ENCODE measurements at places on chromosomes 5 and 9. TPM values are rescaled to one million over a fixed set of nuclear protein-coding genes. Genes with fewer than 3 reads are reported as not detected.
A peak's percentile ranks its signal among the peaks of the same experiment; 100 is the strongest.

Gene PSMB7
- polyA plus RNA-seq, result 148 TPM

Gene SPATA31A3
- not detected for polyA plus RNA-seq

Gene RLN2
- polyA plus RNA-seq, result 0.22 TPM

Gene ARHGEF37
- 4.5 TPM for polyA plus RNA-seq

Gene OMD
- 0.85 TPM for polyA plus RNA-seq

Gene UBTD2
- polyA plus RNA-seq, result 43.6 TPM

Gene TIGD6
- 5.4 TPM for polyA plus RNA-seq

Gene KLF4
- 100 TPM for polyA plus RNA-seq

Gene FOXD1
- 0.04 TPM for polyA plus RNA-seq

- H3K27me3 ChIP-seq, result no peaks in the 10 kb centered on the region
- no peaks in the 10 kb centered on the region for H3K36me3 ChIP-seq
- peaks cover 10% of the 10 kb centered on the region for H3K4me1 ChIP-seq
- no peak overlapping the region for H3K4me3 ChIP-seq
- H3K27ac ChIP-seq, result no peak overlapping the region
Measured at GRCh38 chr9:112011051-112011620, 114.5 kb downstream of the UGCG start.

GRCh38 chr5:122844910-122845228 is 544 bp upstream of the SNX24 start:
- peak overlapping the region; percentile 87 for H3K4me3 ChIP-seq
- H3K4me1 ChIP-seq, result peaks cover 7% of the 10 kb centered on the region
- no peaks in the 10 kb centered on the region for H3K36me3 ChIP-seq
- DNase-seq, result no peak

- no peak for DNase-seq
- H3K27me3 ChIP-seq, result peaks cover 66% of the 10 kb centered on the region
- no peak overlapping the region for H3K27ac ChIP-seq
Measured at GRCh38 chr5:10564838-10565784, 1.2 kb downstream of the ANKRD33B start.

DNA sequence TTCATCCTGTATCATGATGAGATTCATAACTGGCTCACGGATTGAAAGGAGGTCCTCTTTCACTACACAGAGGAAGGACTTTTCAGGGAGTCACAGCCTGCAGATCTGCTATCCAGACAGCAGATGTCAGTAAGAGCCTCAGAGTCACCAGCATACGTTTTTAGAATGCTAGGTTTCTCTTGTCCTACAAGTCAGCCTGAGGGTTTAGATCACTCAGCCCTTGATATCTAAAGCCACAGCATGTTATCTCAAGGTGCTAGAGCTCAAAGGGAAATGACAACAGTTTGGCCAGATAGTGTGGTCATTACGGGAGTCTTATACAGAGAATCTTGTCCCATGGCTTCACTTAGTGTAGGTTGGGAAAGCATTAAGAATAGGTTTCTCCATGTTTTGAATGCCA is 30.9 kb upstream of the SLC46A2 start:
- H3K4me3 ChIP-seq, result no peak overlapping the region
- H3K36me3 ChIP-seq, result no peaks in the 10 kb centered on the region
- H3K4me1 ChIP-seq, result peaks cover 16% of the 10 kb centered on the region
- H3K27me3 ChIP-seq, result peaks cover 11% of the 10 kb centered on the region

- no peak overlapping the region for H3K4me3 ChIP-seq
- no peak overlapping the region for H3K27ac ChIP-seq
- H3K36me3 ChIP-seq, result no peaks in the 10 kb centered on the region
- no peaks in the 10 kb centered on the region for H3K4me1 ChIP-seq
- H3K27me3 ChIP-seq, result no peaks in the 10 kb centered on the region
Measured at GRCh38 chr5:60332244-60333004, 367.5 kb downstream of the DEPDC1B start.

- no peak overlapping the region for H3K27ac ChIP-seq
- H3K27me3 ChIP-seq, result no peaks in the 10 kb centered on the region
- DNase-seq, result no peak
- no peaks in the 10 kb centered on the region for H3K4me1 ChIP-seq
Measured at GRCh38 chr5:80871541-80871961, 88.6 kb upstream of the RASGRF2 start.

DNA sequence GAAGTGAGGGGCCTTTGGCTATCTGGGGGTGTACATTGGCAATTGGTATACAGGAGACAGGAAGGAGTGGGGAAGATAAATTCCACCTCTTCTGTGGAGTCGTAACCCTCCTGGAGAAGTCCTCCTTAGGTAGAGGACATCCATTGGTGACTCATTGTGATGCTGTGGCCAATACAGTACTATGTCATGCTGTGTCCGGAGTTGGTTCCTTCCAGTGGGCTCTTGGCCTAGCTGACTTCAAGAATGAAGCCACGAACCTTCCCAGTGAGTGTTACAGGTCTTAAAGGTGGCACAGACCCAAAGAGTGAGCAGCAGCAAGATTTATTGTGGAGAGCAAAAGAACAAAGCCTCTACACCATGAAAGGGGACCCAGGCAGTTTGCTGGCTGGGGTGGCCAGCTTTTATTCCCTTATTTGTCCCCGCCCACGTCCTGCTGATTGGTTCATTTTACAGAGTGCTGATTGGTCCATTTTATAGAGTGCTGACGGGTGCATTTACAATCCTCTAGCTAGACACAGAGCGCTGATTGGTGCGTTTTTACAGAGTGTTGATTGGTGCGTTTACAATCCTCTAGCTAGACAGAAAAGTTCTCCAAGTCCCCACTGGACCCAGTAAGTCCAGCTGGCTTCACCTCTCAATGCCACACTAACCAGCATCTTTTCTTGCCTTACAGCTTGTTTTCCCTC is 37.3 kb upstream of the FBP1 start:
- DNase-seq, result no peak
- peaks cover 4% of the 10 kb centered on the region for H3K4me1 ChIP-seq
- no peaks in the 10 kb centered on the region for H3K36me3 ChIP-seq
- H3K4me3 ChIP-seq, result no peak overlapping the region

DNA sequence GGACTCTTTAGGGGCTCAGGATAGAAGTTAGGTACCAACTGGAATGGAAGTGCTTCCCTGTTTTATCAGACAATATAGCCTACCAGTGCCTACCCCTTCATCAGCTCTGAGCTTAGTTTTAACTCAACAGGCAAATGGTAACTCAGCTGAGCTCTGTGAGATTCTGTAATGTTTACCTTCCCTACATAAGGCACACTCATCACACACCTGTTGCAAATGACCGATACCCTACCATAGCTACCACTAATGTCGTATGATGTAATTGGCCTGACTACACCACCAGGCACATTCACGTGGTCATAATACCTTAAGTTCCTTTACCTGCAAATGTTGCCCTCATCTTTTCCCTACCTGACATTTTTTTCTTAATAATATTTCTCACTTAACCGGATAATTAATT is 254.8 kb downstream of the ADGRV1 start:
- no peaks in the 10 kb centered on the region for H3K36me3 ChIP-seq
- no peak overlapping the region for H3K4me3 ChIP-seq
- no peak overlapping the region for H3K27ac ChIP-seq
- H3K27me3 ChIP-seq, result no peaks in the 10 kb centered on the region
- no peaks in the 10 kb centered on the region for H3K4me1 ChIP-seq

- no peaks in the 10 kb centered on the region for H3K36me3 ChIP-seq
- no peaks in the 10 kb centered on the region for H3K27me3 ChIP-seq
- no peak overlapping the region for H3K27ac ChIP-seq
- DNase-seq, result no peak
Measured at GRCh38 chr5:78534148-78534904, 114.2 kb downstream of the LHFPL2 start.

DNA sequence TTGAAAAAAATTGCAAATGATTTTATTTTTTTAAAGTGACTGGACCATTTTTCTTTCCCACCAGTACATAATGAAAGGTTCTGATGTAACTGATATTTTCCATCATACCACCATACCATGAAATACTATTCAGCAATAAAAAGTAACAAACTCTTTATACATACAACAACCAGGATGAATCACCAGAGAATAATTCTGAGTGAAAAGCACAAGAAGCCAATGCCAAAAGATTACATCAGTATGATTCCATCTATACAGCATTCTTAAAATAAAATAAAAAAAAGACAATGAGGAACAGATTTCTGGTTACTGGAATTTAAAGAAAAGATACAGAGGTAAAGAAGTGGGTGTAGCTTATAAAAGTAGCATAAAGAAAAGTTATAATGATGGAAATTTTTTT is 423.7 kb upstream of the ST8SIA4 start:
- no peaks in the 10 kb centered on the region for H3K27me3 ChIP-seq
- no peaks in the 10 kb centered on the region for H3K4me1 ChIP-seq
- no peak for DNase-seq
- H3K27ac ChIP-seq, result no peak overlapping the region
- no peaks in the 10 kb centered on the region for H3K36me3 ChIP-seq
- no peak overlapping the region for H3K4me3 ChIP-seq

DNA sequence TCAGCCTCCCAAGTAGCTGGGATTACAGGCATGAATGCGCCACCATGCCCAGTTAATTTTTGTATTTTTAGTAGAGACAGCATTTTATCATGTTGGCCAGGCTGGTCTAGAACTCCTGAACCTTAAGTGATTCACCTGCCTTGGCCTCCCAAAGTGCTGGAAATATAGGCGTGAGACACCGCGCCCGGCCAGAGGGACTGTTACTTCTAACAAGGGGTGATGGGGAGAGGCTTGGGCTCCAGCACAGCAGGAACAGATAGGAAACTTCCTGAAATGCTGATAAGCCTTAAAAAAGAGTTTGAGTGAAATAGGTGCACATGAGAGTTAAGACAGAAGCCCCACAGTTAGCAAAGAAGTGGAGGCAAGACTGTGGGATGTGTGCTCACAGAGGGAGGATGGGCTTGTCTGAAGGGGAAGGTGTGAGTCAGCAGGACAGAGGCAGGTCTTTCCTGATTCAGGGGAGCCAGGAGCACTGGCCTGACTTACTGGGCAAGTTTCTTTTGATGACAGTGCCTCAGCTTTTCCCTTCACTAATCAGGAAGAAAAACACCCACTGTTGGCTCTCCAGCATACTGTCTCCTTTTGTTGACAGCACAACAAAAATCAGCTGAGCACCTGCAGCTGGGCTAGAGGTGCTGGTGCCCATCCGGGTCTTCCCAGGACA is 68.4 kb downstream of the RAD23B start:
- H3K36me3 ChIP-seq, result no peaks in the 10 kb centered on the region
- DNase-seq, result no peak
- no peaks in the 10 kb centered on the region for H3K4me1 ChIP-seq
- no peak overlapping the region for H3K4me3 ChIP-seq
- H3K27ac ChIP-seq, result no peak overlapping the region
- H3K27me3 ChIP-seq, result no peaks in the 10 kb centered on the region

DNA sequence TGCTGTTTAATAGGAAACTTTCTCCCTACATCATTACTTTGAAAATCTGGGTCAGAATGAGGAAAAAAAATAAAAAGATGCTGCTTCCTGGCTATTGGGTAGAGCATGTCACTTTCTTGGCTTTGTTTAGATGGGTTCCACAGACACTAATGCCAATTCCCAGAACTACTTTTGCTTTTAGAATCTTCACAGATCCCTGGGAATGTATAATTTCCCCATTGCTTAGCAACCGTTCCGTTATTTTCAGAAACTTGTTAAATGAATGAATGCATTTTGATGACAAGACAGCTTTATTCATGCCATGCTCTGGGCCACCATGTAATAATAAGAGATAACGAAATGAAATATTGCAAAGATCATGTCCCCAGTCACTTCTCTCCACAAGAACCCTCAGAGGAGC is 126.5 kb upstream of the TRPC7 start:
- H3K27ac ChIP-seq, result no peak overlapping the region
- no peak for DNase-seq
- H3K36me3 ChIP-seq, result no peaks in the 10 kb centered on the region

GRCh38 chr9:137205126-137206069 is at the start of the genes NDOR1 and TMEM203:
Gene NDOR1, plus strand, starts transcription at chr9:137205700. Its CDS starts 78 bp downstream, at chr9:137205778.
Gene TMEM203, minus strand, starts transcription at chr9:137205648. Its CDS starts 234 bp downstream, at chr9:137205414.
- H3K27ac ChIP-seq, result peak within 1 kb of the TSS; percentile 48
- H3K4me1 ChIP-seq, result peaks cover 27% of the 10 kb centered on the region

DNA sequence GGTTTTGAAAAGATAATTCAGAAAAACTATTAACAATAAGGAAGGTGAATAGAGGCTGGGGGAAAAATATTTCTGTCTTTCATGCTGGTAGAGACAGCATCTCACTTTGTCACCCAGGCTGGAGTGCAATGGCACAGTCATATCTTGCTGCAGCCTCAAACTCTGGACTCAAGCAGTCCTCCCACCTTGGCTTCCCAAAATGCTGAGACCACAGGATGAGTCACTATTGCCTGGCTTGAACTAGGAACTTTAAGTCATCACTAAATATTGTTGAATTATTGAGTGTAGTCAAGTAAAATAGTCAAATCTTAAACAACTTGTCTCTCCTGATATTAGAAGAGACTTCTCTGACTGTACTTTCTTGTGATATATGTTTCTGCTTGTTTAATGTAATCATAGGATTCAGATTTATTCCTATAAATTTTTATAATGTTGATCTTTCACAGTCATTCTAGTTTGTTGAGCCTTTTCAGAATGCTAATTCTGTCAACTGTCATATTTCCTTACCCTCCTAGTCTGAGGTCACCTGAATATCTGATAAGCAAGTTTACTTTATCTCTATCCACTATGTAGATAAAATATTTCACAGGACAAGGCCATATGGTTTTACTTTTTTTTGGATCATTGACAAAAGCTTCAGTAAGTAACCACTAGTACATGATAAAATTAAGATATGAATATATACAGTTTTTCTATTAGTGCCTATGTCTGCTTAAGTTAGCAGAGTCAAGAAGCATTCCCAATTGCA is 1696.5 kb downstream of the MAT2B start:
- no peak for DNase-seq
- no peaks in the 10 kb centered on the region for H3K36me3 ChIP-seq
- H3K27ac ChIP-seq, result no peak overlapping the region
- no peaks in the 10 kb centered on the region for H3K4me1 ChIP-seq
- H3K4me3 ChIP-seq, result no peak overlapping the region

DNA sequence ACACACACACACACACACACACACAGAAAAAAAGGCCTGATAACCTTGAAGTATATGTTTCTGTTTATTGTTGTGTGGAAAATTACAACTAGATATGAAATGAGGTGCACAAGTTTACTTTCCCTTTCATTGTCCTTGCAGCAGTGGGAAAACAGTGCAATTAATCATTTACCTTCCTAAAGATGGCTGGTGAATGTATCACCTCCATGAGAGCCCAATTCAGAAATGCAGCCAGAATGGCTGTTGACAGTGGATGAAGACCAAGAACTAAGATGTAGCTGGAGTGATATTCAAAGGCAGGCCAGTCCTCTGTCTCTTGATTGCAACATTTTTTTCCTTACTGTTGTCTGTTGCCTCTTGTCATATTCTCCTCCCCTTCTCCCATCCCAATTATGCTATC is 49.6 kb upstream of the EIF4EBP3 start:
- H3K4me3 ChIP-seq, result no peak overlapping the region
- H3K27ac ChIP-seq, result no peak overlapping the region
- DNase-seq, result peak; percentile 2
- H3K36me3 ChIP-seq, result peaks cover 16% of the 10 kb centered on the region
- no peaks in the 10 kb centered on the region for H3K27me3 ChIP-seq
- H3K4me1 ChIP-seq, result no peaks in the 10 kb centered on the region

- no peak overlapping the region for H3K27ac ChIP-seq
- no peaks in the 10 kb centered on the region for H3K27me3 ChIP-seq
- no peaks in the 10 kb centered on the region for H3K36me3 ChIP-seq
- DNase-seq, result no peak
- peaks cover 6% of the 10 kb centered on the region for H3K4me1 ChIP-seq
Measured at GRCh38 chr5:90545511-90545910, 13.1 kb upstream of the ADGRV1 start.
